ENCODE measurements at places on chromosomes 1 and 21.

DNA sequence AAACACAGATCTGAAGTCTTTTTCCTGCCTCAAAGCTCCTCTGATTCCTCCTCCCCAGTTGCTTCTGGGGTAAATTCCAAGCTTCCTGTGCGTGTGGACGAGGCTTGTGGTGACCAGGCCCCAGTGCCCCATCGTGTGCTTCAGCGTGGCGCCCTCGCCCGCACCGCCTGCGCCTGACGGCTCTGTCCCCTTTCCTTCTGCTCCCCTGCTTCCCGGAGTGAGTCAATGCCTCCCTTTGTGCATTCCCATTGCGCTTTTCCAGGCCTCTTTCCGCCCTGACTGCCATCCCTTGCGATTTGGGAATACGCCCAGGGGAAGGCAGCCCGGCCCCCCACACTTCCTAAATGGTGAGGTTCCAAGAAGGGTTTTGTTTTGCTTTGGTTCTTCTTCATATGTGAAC, 36.3 kb downstream of the FAAP20 start:
- no peak for DNase-seq

- DNase-seq, result peak; percentile 93
These were observed at the start of gene KPNA6 for GRCh38 chr1:32107742-32108661. Gene KPNA6 (plus strand): TSS chr1:32108056. CDS start chr1:32108131, 75 bp downstream.

DNA sequence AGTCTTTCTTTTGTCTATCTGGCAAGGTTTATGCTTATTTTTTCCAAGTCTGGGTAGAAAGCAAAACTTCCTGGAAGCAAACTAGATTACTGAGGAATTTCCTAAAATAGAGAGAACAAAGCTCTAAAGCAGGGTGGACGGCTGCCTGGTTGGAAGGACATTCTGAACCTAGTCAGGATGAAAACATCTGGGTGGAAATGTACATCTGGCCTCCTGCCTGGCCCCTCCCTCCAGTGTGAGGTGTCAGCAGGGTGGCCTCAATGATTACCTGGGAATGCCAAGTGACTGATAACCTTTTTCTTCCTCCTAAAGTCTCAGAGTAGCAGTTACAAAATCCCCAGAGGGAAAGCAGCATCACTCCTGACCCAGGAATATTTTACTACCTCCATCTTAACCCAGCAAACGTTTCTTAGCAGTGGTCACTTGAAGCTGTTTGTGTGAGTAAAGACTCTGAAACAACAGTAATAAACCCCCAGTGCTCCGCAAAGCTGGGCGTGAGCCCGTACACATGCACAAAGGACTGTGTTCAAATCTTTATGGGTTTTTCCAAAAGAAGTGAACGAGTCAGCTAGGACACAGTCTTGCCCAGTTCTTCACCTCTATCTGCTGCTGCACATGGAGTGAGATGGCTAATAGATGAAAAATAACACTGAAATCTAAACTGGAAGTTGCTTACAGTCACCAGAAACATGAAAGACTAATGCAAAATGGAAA, 18.9 kb downstream of the ANGPTL7 start:
- DNase-seq, result no peak

DNA sequence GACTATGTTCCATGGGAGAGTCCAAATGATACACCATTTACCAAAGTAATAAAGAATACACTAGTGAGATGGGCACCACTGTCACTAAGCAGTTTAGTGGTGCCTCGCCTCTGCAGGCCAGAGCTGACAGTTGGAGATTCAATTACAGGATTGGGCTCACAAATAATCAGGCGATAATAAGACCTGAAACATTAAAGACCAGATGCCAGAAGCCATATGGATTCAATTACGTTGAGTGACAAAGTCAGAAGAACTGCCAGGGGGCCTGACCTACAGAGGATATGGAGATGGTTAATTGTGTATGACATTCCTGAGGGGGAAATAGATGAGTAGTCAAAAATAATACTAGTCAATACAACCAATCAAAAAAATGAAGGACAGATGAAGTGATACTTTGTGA, 65.2 kb upstream of the ST6GALNAC5 start:
- DNase-seq, result no peak

DNA sequence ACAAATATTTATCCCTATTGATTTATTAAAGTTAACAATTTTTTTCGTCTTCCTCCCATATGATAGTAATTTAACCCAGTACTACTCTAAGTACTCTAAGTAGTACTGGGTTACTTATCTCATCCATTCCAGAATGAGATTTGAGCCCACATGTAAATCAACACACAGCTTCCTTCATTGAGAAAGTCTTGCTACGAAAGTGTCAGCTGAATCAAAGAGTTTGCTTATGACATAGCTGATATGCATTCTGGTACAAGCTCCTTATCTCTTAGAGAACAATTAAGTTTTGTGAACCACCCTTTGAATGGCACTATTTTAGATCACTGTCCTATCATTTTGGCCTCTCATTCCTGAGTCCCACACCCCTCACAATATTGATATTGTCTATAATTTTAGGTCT, 2.4 kb upstream of the SLC44A3 start:
- no peak for DNase-seq
